ENCODE measurements at places on chromosomes 11 and 22.

DNA sequence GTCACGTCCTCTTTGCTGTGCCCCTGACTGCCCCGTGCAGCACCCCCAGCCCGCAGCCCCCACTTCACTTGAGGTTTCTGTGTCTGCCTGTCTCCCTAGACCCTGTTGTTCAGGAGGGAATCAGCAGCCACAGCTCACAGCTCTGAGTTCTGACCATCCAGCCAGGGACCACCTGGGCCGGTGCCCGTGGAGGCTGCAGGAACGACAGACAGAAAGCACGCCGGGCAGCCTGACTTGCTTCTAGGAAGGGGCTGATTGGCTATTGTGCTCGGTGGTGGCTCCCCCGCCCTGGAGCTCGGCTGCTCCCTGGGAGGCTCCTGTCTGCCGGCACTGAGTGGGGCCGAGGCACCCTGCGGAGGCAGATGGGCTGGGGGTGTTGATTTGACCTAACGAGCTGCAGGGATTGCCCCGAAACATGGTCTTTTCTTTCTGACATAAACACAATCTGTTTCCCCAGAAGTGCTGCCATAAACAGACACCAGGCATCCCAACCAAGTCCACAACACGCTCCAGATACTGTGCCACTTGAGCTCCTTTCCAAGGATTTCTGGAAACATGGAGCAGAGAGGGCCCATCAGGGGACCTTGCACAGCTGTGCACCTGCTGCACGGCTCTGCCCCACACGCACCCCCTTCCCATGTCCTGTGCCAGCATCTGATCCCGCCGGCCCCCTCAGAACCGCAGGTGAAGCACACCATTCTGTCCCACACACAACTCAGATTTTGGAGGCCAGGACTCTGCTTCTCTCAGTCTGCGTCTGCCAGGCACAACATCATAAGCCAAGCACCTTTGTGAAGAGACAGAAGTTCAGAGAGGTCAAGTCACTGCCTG is 855.9 kb downstream of the TBC1D22A start:
- DNase-seq, result no peak

DNA sequence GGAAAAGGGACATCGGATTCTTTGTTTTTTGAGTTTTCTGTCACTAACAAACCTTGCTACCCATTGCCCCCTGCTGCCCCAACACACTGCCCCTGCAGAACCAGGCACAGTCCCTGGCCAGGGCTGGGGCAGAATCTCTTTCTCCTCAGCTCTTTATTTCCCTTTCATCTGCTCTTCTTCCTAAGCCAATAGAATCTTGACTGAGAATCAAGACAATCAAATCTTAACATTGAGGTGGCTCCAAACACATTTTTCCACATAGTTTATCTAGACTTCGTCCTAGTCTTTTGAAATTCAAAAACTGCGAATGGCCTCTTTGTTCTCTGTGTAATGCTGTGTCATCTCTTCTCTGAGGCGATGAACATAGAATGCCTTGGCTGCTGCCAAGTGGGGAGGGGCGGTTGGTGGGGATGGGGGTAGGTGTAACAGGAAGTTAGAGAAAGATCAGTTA is 16.1 kb upstream of the NTM start:
- DNase-seq, result no peak

DNA sequence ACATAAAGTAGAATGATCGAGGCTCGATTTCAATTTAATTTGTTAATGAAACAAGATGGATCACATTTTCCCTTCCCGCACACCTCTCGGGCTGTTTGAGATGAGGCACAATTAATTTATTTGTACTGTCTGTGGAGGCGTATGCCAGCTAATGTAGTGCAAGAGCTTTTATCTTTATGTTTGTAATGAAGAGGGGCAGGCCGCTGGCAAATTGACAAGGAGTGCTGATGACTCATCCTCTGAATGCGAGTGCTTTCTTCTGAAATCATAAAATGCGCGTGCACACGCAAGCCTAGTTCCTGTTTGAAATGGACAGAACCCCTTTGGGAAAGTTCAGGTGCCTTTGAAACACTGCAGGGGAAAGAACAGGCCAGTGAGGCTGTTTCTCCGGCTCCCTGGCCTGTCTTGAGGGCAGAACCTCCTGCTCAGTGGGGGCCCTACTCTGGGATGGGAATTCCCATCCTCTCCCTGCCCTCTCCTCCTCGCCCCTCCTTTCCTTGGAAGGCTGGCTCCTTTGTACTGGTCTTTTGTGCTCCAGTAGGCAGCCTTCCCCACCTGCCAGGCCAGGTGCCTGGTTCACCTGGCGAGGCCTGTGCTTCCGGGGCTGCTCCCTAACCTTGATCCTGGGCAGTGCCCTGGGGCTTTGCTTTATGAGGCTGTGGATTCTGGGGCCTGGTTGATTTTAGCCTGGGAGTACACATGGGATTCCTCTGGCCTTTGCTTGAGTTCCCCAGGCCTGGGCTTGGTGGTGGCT is 50.3 kb downstream of the TEAD1 start:
- no peak for DNase-seq

DNA sequence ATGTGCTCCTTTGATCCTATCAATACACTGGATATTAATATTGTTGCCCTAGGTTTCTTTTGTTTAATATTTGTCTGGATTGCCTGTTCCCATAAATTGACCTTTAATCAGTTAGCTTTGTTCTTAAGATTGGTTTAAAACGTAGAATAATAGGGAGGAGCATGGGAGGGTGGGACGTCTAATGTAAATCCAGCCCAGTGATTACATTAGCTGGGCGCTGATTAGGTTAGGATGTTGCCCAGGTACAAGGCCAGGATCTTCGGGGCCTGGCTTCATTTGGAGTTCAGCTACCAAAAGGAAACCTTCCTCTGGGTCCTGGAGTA is at the start of gene SRSF8:
SRSF8 (plus strand) TSS at position 204 of the 323 bp plus-strand sequence. CDS start 308 bp downstream, outside the sequence.
- DNase-seq, result no peak

- DNase-seq, result no peak
Measured at GRCh38 chr11:29312812-29313211, 704.0 kb downstream of the KCNA4 start.

DNA sequence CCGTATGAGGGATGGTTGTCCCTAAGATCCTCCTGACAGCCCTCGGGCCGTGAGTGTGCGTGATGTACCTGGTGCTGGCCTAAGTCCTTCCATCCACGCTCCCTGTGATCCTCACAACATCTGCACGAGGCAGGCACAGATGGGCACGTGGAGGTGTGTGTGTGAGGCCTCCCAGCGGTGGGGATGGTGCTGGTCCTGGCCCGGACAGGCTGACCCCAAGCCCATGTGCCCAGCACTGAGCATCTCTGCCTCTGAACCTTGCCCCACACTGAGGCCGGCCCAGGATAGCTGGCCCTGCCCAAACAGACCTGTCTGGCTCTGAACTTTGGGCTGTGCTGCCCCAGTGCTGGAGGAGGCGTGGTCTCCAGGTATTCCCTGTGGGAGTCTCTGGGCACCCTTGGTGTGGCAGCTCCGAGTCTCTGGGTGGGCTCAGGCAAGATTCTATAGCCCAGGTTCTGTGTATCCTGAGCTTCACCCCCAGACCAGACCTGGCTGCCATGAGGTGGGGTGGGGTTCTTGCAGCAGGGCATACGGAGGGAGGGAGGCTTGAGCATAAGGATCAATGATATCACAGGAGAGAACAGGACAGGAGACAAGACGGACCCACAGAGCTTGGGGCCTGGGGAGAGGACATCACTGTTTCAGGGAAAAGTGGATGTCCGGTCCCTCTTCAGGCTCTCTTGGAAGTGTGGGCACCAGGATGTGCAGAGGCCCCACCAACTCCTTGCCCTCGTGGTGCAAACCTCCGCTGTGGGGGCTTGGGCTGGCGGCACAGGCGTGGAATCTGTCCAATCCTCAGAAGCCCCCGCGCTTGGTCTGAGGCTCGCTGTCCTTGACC is 881.8 kb downstream of the BRD1 start:
- no peak for DNase-seq

GRCh38 chr11:132866783-132867545 is 665.3 kb downstream of the OPCML start:
- no peak for DNase-seq

DNA sequence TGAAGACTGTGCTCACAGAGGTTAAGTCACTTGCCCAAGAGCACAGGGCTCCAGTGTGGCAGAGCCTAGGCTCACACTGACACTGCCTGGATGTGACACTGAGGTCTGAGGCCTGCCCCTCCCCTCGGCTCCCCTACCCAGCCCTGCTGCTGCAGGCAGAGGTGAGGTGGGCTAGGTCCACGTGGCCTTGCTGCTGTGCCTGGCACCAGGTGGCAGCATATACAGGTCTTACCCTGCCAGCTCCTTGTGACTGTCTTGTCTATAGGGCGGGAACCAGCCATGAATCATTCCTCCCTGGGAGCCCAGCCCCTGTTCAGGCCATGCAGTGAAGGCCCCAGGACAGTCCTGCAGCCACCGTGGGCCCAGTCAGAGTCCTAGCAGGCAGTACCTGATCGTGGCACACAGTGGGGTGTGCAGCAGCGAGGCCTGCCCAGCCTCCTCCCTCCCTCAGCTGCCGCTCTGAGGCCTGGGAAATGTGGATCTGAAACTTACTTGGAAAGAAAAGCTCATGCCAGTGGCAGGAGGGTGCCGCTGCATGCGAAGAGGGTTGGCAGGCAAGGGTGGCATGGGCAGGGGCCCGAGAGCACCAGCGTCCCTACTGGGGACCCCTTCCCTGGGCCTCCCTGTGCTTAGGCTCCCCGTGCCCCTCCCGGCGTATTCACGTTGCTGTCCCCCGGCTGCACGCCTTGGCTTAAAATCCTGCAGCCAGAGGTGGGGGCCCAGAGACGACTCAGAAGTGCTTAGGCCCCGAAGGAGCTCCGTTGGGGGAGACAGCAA is 1.2 kb upstream of the CERK start:
- no peak for DNase-seq

GRCh38 chr11:95283650-95284049 is 52.6 kb upstream of the SESN3 start:
- DNase-seq, result no peak

- DNase-seq, result no peak
Measured at GRCh38 chr11:68337399-68337835, 25.0 kb downstream of the LRP5 start.

GRCh38 chr11:65857853-65858680 is at the start of gene CFL1:
CFL1 (minus strand) TSS chr11:65858180; CDS start chr11:65858099, 81 bp downstream.
- DNase-seq, result peak; percentile 93

GRCh38 chr11:78415338-78415737 is 2.3 kb downstream of the GAB2 start:
- DNase-seq, result no peak

- DNase-seq, result no peak
Measured at GRCh38 chr11:115670538-115671205, 166.5 kb upstream of the CADM1 start.

GRCh38 chr11:70202920-70203750 is at the start of gene FADD:
FADD (plus strand) TSS chr11:70203296; CDS start chr11:70203460, 164 bp downstream.
- peak; percentile 81 for DNase-seq

GRCh38 chr11:121466063-121466794 is 13.5 kb upstream of the SORL1-AS1 start:
- no peak for DNase-seq

- no peak for DNase-seq
Measured at GRCh38 chr11:11537372-11537771, 84.4 kb downstream of the GALNT18 start.

DNA sequence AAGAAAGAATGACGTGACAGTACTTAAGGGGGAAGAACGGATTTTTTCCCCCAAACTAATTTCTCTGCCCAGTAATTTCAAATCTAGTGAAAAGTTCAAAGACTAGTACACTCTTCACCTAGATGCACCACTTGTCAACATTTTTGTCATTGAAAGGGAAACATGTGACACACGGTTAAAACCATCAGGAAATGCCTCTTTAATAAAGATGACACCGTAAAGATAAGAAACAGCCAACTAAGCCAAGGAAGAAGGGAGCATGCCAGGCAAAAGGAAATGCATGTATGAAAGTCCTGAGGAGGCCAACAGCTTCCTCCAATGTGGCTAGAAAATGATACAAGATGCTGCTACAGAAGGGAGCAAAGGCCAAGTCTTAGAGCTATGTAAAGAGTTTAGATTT is 49.4 kb downstream of the RSF1 start:
- no peak for DNase-seq

DNA sequence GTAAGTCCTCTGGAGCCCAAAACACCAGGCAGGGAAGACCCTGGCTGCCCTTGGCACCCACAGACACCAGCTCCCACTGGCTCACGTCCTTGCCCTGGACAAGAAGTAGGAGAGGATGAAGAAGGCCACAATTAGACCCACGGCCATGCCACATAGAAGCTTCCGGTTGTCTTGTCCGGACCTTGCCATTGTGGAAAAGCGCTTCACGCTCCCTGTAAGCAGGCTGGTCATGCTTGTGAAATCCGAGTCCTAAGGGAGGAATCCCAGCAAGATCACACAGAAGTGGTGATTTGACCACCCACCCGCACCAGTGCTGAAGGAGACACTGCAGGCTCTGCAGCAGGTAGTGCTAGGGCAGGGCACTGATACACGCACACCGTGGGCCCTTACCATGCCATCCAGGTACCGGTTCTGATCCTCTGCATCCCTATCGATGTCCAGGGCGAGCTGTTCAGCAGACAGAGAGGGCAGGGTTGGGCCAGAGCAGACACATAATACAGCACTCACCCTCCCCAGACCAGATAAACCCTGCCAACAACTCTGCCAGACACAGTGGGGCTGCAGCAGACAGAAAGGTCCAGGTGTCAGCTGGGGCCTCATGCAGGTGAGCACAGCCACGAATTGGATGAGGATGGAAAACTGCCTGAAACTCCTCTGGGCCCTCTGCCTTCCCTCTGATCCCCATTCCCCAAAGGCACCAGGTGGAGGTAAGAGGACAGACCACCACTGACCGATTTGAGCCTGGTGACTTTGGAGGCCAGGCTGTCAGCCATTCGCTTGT is 1.8 kb downstream of the BET1L start:
- no peak for DNase-seq

- no peak for DNase-seq
Measured at GRCh38 chr11:17635551-17635938, 83.8 kb upstream of the MYOD1 start.

DNA sequence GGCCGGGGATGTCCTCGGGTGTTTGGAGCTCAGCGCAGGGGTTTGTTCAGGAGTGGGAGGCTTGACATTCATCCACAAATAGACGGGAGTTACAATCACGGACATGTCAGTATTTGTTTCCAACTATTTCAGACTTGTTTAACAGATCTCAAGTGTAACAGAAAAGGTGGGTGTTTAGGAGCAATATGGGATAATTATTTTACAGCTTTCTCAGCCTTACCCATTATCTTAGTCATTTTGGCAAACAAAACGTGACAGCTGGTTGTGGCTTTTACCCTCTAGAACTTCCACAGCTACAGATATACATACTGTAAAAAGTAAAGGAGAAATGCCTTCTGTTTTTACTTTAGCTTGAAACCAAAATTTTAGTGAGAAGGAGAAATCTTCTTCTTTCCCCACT is 178.7 kb upstream of the TMEM45B start:
- DNase-seq, result no peak

GRCh38 chr11:121767433-121767832 is 314.7 kb upstream of the SORL1-AS1 start:
- no peak for DNase-seq

DNA sequence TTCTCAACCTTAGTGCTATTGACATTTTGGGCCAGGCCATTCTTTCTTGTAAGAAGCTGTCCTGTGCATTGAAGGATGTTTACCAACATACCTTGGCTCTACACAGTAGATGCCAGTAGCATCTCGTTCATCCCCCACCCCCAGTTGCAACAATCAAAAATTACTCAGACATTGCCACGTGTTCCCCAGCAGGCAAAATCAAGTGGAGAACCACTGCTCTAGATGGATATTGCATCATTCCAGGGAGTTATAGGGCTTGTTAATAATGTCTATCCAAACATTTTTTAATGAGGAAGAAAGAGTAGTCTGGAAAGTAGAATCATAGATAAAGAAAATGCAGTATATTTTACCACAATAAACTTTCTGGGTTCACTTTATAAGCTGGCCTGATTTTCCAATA is 64.1 kb downstream of the PRMT3 start:
- DNase-seq, result no peak

GRCh38 chr22:19896665-19897355 is 42.1 kb upstream of the GNB1L start:
- DNase-seq, result no peak
